ENCODE measurements at places on chromosomes 4 and X.

GRCh38 chrX:46770817-46771163 is 11.9 kb upstream of the SLC9A7 start:
- DNase-seq, result no peak

DNA sequence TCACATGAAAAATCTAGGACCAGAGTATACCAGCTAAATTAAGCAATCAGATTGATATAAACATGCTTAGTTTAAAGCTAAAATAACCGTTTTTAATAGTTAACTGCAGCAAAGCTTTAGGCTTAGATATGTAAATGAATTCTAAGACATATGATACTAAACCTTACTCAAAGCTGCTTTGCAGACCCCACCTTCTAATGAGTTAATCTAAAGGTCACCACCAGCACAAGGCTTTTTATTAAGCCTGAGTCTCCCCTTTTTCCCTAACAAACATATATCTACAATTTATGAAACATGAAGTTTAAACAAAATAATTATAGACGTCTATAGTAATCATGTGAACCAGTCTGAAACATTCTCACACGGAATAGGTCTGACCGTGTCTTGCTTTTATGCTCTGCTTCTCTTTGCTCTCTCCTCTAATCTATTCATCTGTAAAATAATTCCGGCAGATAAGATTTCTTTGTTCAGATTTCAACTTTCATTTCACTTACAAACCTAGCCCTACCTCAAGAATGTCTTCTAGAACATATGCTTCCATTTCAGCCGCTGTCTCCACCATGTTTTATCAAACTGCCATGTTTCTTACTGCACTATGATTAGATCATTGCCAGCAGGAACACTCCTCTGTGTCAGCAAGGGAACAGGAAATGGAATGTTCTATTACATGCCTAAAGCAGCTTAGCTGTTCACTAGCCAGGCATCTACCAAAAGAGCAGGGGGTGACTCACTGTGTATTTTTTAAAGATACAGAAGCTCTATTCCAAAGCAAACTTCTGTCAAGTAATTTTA is 35.9 kb downstream of the ANKRD17 start:
- DNase-seq, result peak; percentile 85

DNA sequence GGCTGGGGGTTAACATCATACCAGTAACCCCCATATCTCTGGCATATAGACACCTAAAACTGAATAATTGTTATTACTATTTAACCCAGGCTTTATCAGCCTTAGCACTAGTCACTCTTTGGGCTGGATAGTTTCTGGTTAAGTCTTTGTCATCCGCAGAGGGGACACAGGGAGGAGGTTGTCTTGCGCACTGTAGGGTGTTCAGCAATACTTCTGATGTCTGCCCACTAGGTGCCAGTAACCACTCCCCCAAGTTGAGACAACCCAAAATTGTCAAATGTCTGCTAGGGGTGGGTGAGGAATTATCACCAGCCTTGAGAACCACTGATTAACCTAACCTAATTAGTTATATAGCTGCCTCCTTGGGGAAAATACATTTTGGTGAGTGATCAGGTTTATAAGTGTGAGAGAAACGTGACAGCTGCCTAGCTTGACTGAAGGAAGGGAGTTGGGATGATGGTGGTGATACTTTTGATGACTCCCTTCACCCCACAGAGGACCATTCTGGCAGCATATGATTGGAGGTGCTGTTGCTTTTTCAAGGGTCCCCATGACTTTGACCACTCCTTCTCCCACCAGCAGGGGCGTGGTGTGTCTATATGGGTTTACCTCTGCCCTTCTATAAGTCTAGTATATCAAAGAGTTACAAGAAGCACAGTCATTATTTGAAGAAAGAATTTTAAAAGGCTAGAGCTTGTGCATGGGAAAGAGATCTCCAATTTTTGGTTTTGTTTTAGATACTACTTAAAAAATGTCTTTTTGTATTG is 140.9 kb downstream of the STIM2 start:
- no peak for DNase-seq

- no peak for DNase-seq
Observed at GRCh38 chrX:42188730-42189129, 265.4 kb upstream of the CASK start.

DNA sequence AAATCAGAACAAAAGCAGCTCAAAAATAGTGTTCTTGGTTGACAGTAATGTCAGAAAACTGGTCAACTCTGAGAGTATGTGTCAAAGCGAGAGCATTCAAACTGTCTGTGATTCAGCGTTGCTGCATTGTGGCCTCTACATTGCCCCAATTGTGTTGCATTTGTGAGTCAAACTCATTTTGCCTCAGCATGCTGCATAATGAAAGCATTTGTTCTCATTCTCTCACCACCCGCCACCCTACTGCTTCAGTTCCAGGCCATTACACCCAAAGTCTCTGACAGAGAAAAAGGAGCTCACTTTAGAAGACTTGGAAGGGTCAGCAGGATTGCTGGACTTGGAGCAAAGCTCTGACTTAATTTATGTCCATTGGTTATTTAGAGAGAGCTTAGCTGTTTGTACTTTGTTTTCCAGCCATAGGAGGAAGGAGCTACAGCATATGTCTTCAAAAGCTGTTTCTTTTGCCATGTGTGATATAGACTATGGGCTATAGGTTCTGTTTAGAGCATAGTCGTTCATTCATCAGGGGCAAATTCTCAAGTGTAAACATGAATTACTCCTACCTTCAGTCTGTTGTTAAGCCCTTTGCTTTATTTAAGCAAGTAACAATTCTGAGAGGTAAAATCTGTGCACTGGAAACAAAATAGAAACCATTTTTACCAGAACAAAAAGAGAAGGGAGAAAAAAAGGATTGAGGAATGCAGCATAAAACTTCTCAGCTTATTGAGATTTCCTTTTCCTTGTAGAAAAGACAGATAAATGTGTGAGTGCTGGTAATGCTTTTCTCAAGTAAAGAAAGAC is 153.4 kb upstream of the ANK2 start:
- DNase-seq, result no peak

DNA sequence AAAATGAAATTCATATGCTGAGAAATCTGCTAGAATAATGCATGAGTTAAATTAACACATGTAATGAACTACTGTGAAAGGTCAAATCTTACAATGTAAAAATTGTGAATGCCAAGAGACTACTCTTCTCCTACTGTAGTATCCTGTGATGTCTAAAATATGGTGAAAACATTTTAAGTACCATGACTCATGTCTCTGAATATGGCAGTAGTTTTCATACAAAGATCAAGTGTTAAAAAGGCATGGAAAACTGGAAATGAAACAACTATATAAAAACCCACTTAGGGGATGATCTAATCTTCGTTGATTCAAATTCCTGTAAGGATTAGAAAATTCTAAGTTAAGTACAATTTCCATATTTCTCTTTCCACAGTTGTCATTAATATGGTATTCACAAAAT is 221.3 kb downstream of the PPP3CA start:
- no peak for DNase-seq

DNA sequence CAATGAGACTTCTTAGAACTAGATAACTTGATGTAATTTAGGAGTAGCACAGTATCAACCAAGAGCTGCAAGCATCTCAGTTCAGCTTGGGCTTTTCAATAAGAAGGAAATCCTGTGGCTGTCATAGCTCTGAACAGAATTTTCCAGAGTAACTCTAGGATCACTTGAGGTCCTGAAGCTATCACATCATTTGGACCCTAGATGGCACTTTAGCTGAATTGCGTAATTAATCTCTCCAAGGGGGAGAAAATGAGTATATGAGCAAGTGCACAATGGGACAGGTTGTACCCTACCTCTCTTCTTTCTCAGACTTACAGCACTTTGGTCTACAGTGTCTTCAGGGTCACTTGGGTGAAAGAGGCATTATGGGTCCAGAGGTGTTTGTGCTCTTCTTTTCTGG is 45.2 kb downstream of the SLC4A4 start:
- DNase-seq, result no peak

DNA sequence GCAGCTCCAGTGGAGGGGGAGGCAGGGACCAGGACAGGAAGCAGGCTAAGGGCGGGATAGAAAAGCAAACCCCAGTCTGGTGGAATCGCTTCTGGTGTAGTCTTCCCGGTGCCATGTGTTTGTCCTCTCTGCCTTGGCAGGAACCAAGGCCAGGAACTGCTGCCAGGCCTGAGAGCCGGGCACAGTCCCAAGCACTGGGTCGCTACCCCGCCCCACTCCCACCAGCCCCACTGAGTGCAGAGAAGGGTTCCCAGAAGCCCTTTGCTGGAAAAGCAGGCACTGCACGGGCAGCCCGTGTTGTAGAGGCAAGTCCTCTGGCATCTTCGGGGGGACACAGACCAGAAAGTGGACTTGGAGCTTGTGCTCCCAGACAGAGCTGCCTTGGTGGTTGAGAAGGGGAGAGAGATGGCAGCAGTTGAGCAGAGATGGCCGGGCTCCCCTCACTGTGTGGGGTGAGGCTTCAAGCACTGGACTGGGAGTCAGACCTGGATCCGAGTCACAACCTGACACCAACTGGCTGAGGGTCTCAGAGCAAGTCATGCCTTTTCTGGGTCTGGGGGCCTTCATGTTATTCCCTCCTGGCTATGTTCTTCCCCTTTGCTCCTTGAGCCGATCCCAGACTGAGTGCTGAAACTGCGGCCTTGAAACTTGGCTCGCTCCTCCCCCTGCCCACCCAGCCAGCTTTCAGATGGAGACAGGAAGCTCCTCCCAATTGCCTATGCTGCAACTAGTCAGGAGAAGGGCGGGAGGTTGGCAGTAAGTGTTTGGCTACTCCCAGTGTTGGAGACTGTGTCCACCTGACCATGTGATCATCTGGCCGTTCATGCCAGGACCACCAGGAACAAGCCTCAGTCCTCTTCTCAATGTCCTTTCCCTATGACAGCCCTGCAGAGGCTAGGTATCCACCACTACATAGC is 59.7 kb upstream of the MTM1 start:
- no peak for DNase-seq
